Cardiac fibroblast (primary cell): ENCODE measurements at places on chromosomes 4 and X.

DNA sequence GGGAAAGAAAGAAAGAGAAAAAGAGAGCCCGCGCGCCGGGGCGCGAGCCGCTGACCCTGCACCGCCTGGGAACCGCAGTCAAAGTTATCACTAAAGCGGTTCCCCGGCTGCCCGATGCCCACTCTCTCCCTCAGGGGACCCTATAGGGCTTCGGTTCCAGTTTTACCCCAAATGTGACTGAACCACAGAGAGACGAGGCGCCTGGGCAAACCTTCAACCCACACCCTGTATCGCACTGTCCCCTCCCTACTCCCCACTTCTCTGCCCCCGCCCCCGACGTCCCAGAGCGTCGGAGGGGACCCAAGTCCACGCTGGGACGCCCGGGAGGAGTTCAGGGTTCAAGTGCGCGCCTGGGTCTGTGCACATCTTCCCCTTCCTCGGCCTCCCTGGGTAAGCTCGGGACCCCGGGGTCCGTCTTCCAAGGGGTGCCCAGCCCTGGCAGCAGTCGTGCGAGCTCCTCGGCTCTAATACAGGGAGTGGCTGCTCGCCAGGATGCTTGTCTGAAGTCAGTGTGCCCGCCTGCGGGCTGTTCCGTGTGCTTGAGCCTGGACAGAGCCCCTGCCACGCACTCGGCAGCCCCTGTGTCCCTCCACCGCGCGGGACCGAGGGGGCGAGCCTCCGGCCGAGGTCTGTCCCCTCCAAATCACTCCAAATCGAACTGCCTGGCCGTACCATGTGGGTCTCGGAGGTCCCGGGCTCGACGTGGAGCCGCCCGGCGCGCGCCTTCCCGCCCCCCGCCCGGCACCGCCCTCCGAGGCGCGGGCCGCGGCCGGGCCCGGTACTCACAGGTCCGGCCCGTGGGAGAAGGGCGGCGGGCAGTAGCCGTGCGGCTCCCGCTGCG lies 960 bp downstream of the TRPC3 start:
- DNase-seq = peak; percentile 11

DNA sequence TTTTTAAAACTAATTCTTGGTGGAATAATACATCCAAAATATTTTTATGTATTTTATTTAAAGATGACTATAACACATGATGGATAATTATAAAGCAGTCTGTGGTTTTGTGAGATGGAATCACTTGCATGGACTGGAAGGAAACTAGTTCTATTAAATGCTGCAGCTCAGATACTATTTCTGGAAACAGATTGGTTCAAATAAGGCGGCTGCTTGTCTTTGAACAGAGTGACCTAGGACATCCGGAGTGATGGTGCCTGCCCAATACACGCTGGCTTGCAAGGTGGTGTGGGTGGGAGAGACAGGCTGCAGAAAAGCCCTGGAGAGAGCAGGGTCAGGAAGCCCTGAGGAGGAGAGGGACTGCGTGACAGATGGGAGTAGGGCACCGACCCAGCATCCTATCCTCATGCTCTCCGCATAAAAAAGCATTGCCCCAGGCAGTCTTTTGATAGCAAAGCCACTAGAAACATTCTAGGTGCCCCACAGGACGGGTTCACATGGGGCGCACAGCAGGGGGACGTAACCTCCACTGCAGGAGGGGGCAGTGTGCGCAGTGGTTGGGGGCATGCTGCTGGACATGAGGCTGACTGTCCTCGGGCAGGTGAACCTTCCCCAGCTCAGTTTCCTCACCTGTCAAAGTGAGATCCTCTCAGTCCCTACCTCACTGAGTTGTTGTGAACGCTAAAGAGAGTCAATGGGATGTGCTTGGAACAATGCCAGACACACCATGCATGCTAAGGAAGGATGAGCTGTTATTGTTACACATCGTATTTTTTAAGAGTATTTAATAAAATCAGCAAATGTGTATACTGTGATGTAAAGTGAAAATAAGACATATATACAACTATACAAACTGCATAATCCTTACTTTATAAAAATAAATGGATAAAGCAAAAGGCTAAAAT lies 71.3 kb downstream of the EVC2 start:
- no peak for DNase-seq

DNA sequence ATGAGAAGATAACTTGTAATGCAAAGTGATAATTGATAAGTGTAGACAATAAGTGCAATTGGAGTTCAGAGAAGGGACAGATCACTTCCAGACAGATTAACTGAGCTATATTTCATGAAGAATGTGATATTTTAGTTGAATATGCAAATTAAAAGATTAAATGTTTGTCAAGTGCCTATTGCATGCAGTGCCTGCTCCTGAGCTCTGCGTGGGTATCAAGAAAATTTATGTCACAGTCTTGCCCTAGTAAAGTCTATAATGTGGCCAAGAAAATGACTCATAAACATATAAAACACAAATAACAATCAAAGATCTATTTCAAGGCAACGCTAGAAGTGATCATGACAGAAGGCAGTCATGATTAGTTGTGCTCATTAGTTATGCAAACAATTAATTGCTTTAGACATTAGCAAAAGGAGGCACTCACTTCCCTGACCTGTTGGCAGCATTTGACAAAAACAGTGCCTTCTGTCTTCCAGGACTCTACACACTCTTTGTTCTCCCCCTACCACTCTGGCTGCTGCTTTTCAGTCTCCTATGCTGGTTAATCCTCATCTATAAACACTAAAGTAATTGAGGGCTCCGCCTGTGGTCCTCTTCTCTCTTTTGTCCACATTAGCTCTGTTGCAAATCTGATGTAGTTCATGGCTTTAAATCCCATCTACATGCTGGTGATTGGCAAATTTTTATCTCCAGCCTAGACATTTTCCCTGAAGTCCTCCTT lies 47.7 kb downstream of the ARHGEF38 start:
- DNase-seq = no peak

GRCh38 chr4:184317234-184317918 lies 99.7 kb upstream of the ENPP6 start:
- DNase-seq = no peak

DNA sequence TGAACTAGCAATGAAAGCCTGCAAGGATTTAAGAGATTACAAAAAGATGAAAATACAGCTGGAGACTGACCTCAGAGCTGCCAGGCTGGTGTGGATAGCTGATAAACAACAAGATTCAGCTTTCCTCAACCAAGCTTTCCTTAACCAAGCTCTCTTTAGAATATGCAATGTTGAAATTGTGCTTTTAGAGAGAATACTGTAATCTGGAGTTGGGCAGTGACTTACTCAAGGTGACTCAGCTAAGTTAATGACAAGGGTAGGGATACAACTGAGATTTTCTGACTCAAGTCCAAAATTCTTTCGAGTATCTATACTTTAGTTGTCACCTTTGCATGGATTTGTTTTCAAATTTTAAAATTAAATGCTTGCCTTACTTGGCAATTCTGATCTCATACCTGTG lies 98.0 kb downstream of the AMMECR1 start:
- peak; percentile 44 for DNase-seq

- DNase-seq = peak; percentile 41
Observed at GRCh38 chr4:185708348-185708747, 103.6 kb downstream of the SORBS2 start.

GRCh38 chr4:165208221-165208652 lies 876 bp downstream of the KLHL2 start:
- no peak for DNase-seq

GRCh38 chr4:119526786-119527550 lies 101.6 kb downstream of the PDE5A start:
- DNase-seq = peak; percentile 22

- no peak for DNase-seq
Observed at GRCh38 chr4:61666244-61666643, 466.1 kb downstream of the ADGRL3 start.

GRCh38 chr4:8385106-8385505 lies 55.4 kb downstream of the ACOX3 start:
- DNase-seq = no peak

DNA sequence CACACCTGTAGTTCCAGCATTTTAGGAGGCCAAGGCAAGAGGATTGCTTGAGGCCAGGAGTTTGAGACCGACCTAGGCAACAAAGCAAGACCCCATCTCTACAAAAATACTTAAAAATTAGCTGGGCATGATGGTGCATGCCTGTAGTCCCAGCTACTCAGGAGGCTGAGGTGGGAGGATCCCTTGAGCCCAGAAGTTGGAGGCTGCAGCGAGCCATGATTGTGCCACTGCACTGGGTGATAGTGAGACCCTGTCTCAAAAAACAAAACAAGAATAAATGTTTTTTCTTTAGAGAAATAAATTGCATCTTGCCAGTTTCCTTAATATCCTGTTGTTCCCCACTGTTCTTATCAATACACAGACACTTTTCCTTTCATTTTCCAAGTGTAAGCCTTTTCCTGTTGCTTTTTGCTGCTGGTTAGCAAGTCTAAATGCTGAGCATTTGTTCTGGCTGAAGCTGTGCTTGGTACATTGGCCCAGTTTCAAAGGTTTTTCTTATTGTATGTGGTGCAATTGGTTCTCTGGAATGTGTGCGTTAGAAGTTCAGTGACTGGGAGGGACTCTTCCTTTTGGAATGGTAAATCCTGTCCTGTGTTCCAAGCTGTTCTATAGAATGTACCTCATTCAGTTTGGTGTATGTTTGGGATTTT lies 98.2 kb downstream of the AFF1 start:
- peak; percentile 89 for DNase-seq

DNA sequence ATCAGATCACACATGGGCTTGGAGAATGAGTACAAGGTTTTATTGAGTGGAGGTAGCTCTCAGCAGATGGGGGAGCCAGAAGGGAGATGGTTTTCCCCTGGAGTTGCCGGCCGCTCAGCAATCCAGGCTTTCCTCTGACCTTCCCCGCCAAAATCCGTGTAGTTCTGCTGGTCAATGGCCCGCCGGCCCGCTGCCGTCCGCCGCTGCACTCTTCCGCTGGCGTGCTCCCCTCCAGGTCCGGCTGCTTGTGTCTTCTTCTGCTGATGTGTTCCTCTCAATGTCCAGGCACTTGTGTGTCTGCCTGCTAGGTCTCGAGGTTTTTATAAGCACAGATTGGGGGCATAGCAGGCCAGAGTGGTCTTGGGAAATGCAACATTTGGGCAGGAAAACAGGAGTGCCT lies 14.4 kb upstream of the MXRA5 start:
- DNase-seq = no peak

- DNase-seq = no peak
Observed at GRCh38 chr4:150402871-150403272, 179.1 kb upstream of the MAB21L2 start.

GRCh38 chrX:151962034-151962433 lies 12.4 kb downstream of the GABRE start:
- DNase-seq = no peak

DNA sequence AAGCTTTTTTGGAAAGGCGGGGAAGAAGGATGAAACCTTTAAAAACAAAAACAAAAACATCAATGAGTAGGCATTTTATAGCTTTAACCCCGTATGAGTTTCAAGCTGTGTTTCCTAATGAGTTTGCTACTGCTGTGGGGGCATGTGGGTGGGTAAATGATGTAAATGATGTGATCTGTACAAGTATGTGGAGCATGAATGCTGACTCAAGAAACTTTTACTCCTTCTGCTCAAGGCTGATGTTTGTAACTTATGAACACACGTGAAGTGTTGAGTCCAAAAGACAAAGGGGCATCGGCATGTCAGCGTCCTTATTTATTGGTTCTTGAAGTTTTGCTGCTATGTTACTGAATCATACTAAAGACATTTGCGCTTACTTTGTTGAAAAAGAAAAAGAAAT lies 76.9 kb downstream of the CLCN4 start:
- no peak for DNase-seq

DNA sequence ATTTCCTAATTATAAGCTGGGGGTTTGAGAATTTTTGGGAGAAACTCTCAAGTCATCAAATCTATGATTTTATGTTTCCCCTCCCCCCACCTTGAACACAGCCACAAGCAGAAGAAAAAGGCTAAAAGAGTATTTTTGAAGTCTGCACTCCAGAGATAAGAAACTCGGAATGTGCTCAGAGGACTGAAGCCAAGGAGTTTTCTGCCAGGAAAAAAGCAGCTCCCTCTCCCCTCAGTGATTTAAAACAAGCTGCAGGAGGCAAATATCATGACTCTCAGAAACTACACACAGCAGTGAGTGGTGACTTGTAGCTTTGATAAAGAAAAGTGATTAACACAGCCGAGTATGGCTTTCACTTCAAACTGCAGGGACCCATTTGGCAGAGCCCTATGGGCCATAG lies 800.2 kb upstream of the FTHL17 start:
- peak; percentile 71 for DNase-seq

DNA sequence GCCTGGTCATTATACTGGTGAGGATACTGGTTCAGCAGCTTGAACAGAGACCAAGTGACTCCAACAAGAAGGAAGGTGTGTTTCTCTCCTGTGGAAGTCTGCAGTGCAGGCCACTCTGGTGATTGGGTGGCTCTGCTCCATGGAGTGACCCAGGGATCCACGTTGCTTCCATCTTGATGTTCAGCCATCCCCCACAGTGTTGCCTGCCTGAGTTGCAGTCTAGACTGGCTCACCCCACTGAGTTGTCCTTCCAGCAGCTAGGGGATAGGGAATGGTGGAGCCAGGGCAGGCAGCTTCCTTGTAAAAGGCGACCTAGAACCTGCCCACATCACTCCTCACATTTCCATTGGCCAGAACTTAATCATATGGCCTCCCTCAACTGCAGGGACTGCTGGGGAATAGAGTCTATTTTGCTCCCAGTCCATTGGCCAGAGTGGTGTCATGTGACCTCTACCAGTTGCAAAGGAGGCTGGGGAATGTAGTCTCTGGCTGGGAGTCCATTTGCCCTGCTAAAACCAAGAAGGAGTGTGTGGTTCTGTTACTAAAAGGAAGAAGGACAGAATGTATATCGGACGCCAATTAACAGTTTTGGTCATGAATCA lies 8.0 kb downstream of the MAN2B2 start:
- DNase-seq = peak; percentile 31

DNA sequence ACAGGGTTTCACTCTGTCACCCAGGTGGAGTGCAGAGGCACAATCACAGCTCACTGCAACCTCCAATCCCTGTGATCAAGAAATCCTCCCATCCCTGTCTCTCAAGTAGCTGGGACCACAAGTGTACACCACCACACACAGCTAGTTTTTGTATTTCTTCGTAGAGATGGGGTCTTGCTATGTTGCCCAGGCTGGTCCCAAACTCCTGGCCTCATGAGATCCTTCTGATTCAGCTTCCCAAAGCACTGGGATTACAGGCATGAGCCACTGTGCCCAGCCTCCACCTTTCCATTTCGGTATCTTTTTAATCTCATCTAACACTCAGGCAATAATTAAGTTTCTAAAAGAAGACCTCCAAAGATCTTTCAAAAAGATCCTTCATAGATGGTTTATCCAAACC lies 22.9 kb downstream of the ADGRA3 start:
- no peak for DNase-seq

DNA sequence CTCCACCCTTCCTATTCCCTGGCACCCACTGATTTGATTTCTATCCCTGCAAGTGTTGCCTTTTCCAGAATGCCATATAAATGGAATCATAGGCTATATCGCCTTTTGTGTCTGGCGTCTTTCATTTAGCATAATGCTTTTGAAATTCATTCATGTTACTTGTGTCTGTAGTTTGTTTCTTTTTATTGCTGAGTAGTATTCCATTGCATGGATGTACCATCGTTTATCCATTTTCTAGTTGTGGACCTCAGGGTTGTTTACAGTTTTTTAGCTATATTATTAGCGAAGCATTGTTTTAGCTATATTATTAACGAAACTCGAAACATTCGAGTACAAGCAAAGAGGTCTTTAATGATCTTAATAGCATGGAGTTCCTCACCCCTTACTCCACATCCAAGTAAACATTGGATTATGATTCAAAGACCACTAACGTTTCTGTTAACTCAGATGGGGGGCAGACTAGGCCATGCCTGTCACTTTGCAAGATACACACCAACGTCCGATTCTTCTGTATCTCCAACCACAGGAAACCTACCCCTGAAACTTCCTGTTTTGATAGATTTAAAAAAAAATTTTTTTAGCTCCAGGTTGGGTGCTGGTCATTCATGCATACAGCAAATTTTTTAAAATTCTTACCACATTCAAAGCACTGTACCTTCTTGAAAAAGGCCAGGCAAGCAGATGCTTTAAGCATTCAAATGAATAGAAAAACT lies 1.1 kb downstream of the DCK start:
- DNase-seq = no peak
